ENCODE measurements at places on chromosomes 11 and 22. TPM values are rescaled to one million over a fixed set of nuclear protein-coding genes. Genes with fewer than 3 reads are reported as not detected.

DNA sequence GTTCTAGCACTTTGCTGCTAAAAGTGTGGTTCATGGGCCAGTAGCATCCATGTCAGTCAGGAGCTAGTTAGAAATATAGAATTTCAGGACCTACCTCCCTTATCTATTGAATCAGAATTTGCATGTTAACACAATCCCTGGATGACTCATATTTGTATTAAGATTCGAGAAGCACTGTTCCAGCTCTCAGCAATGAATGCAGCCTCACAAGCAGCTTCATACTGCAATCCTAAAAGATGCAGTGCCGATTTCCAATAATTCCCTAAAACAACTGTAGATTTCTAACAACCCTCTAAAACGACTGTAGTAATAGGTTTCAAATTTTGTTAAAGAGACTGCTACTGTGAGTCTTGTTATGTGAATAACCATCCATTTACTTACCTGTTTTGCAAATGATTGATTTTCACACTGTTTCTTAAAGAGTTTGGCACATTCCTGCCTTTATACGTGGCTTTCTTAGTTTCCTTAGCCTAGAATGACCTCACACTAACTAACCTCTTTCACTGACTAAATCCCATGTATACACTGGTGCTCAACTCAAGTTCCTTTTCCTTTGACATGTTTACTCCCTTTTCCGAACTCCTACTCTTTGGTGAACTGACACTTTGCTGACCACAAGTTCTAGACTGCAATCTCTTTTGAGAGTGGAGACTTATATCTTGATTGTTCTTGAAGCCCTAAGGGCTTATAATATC, 511.8 kb downstream of the METTL15 start:
- DNase-seq: no peak

TRPC6 gene
- total RNA-seq: 1.4 TPM

PLA2G6 gene
- 23.4 TPM for total RNA-seq

GRCh38 chr11:127345819-127346459, 345.4 kb upstream of the KIRREL3 start:
- peak; percentile 32 for DNase-seq

CD3E gene
- total RNA-seq: not detected

Measured in H7 (cell line).